Kidney (tissue), 22 donors: ENCODE measurements at places on chromosomes 12 and 14. TPM values are rescaled to one million over a fixed set of nuclear protein-coding genes. Genes with fewer than 3 reads are reported as not detected.

The RNU4-1 gene
- 3,016 TPM for total RNA-seq

DNA sequence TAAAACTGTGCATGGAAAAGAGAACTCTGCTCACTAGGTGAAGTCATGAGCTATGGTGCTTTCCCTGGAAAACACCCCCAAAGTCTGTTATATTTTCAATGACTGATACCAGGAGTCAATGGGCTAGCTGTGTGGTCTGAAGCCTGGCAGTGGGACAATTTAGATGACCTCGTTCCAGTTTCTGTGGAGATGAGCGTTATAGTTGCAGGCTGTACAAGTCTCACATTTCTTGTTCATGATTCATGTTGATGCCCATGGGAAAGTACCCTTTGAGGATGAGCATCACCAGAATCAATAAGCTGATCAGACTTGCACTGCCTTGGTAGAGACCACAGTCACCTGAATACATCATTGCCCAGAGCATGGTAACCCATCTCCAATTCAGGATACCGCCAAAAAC lies 70.7 kb downstream of the NOVA1 start:
- DNase-seq: no peak

- DNase-seq: no peak
Measured at GRCh38 chr12:58481811-58482210, 438.5 kb downstream of the LRIG3 start.

DNA sequence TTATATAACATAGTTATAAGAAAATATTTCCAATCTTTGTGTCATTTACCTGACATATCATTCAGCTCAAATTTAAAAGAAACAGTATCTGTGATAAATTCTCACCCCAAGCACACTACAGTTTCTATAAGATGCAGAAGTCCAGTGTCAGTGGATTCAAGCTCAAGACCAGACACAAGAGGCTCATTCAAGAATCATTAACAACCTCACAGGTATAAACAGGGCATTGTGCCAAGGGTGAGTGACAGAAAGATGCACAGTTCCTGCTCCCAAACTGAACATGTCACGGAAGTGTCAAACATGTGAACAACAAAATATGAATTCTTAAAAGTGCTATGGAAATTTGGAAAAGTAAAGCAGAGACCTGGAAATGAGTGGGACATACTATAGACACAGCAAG lies 12.8 kb downstream of the ATP2B1 start:
- DNase-seq: no peak
